ENCODE measurements at places on chromosomes 4 and X.

GRCh38 chr4:181830404-181831035, 412.7 kb upstream of the TENM3 start:
- DNase-seq = no peak

DNA sequence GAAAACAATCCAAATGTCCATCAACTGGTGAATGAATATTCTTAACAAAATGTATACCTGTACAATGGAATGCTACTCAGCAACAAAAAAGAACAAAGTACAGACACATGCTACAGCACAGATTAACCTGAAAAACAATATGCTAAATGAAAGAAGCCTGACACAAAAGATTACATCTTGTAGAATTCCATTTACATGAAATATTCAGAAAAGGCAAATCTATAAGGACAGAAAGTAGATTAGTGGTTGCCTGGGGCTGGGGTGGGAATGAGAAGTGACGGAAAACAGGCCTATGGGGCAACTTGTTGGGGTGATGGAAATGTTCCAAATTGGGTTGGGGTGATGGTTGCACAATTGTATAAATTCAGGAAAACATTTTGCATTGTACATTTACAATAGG, 219.1 kb upstream of the GPC4 start:
- DNase-seq = no peak

DNA sequence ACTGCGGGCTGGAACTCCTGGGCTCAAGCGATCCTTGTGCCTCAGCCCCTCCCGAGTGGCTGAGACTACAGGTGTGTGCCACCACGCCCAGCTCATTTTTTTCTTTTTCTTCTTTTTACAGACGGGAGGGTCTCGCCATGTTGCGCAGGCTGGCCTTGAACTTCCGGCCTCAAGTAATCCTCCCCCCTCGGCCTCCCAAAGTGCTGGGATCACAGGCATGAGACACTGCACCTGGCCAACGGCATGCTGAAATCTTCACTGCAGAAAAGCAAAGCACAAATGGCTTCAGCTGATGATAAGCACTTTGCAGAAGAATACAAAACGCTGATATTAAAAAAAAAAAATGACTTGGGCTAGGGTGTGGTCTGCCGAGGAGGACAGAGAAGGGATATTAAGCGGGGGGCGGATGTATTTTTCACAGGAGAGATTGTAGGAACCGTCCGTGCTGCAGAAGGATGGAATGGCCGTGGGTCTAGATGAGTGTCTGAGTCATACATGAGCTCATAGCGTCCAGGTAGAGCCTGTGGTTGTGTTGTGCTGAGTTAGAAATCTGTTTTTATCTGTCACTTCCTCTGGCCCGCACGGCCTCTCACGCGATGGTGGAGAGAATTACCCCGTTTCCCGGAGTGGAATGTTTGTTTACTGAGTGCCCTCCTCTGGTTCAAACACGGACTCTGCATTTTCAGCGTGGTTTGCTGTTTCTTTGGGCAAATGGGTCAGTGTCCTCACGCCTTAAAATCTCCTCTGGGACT, 8.5 kb upstream of the AKAP17A start:
- no peak for DNase-seq

GRCh38 chrX:2926664-2927275, 2.4 kb downstream of the ARSD start:
- no peak for DNase-seq

- DNase-seq = no peak
These were observed 1639.2 kb upstream of the PABPC4L start for GRCh38 chr4:135840781-135841180.

GRCh38 chrX:140123446-140123845, 158.1 kb upstream of the CXorf66 start:
- no peak for DNase-seq

GRCh38 chrX:137143864-137144263, 110.1 kb upstream of the GPR101 start:
- no peak for DNase-seq

DNA sequence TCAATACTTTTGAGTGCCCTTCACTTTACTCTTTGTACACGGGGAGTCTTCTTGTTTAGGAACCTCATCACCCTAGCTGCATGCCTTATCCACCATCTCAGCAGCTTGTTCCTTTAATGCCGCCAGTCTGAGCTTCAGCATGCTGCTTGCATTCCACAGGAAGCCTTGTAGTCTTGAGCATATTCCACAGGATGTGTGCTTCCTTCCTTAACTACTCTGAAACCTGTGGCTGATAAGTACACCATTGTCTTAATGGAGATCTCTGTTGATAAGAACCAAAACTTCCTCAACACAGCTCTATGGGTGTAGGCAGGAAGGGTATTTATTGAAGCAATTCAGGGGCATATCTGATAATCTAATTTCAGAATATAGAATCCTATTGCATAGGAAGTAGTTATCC, 24.4 kb upstream of the CCNI start:
- no peak for DNase-seq

GRCh38 chrX:132046533-132046932, 23.4 kb downstream of the STK26 start:
- DNase-seq = no peak

DNA sequence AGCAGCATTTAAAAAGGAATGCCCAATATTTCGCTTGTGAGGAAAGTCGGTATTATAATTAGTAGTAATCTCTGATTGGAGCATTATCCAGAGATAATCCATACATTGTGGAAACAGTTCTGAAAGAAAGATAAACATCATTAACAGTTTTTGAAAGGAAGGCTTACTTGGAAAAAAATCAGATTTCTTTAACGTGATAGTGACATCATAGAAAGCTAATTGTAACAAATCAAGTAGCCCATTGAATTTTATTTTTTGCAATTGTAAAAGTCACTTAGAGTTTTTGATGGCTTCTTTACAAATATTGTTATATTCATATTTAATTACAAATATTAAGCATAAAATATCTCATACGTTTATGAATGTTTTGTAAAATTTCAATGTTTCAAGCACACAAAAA, 11.6 kb upstream of the NR3C2 start:
- DNase-seq = no peak

DNA sequence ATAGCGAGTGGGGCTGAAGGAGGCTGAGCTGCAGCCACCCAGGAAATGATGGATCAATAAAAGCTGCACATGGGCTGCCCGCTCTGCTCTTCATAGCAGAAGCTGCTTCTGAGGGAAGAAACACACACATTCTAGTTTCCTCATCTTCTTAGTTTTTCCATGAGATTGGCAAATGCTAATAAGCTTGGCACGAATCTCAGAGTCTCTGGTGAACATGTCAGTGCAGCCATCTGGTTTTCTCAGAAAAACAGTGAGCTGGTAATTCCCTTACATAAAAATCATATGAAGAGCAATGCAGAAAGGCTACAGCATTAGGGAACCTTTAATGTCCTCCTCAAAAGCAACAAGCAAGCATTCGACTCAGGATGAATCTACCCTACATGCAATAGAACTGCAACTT, 69.9 kb downstream of the GATB start:
- DNase-seq = no peak

DNA sequence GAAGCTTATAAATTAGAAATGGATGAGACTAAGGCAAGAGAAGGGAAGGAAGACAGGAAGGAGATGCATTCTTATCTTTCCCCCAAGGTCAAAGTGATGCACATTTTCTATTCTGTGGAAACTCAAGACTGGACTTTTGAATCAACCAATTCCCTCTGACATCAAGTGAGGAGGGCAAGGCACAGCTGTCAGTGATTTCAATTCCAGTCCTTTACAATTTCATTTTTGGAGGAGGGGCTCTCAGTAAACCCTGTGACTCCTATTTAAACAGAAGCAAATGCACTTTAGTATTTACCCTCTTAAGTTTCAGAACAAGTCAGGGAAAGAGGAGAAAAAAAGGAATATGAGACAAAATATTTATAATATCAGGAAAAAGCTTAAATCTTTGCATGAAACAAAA, 134.0 kb downstream of the MGST2 start:
- DNase-seq = no peak

DNA sequence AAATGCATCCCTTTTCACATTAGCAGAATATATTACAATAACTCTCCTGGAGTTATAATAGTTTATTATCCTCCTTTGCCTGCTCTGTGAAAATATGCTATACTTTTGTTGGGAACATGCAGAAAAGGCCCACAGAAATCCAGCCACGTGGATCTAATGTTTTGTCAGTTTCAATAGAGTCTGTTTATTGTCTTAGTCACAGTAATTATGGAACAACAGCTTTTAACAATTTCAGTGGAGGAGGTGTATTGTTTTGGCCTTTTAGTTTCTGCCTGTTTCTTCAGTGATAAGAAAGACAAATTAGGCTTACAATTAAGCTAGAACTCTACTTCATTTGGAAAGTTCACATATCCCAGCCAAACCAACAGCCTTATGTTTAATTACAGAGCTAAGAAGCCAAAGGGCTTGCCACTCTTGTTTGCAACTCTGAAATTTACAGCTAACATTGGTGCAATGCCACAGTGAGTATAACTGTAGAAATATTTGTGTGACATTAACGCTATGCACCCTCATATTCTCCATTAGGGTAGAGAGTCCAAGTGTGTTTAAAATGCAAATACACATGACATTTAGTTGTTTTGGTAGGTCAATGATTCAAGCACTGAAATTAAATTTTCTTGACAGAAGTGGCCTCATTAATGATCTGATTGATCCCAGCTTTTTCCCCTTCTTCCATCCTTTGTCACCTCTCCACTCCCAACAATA, 175.8 kb downstream of the USP46 start:
- DNase-seq = no peak

- no peak for DNase-seq
These were observed 269.2 kb upstream of the DDX53 start for GRCh38 chrX:22730542-22730941.

DNA sequence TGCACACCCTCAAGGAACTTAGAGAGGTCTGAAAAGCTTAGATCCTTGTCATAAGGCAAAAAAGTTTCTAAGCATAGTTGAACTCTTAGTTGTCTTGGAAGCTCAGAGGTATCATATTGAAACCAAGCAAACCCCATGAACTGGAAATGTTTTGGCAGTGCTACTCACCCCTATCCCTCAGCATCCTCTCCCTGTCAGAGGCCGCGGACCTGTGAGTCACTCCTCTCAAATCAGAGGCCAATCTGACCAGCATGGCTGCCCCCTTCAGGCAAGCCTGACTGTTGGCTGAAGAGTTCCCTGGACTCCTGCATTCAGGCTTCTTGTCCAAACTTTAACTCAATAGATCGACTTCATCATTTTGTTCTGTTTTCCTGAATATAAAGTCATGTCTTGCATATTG, 69.4 kb downstream of the KCNIP4 start:
- no peak for DNase-seq

GRCh38 chrX:123797543-123798447, 62.1 kb upstream of the XIAP start:
- no peak for DNase-seq

- no peak for DNase-seq
These were observed 73.1 kb downstream of the PALLD start for GRCh38 chr4:168569931-168570276.

DNA sequence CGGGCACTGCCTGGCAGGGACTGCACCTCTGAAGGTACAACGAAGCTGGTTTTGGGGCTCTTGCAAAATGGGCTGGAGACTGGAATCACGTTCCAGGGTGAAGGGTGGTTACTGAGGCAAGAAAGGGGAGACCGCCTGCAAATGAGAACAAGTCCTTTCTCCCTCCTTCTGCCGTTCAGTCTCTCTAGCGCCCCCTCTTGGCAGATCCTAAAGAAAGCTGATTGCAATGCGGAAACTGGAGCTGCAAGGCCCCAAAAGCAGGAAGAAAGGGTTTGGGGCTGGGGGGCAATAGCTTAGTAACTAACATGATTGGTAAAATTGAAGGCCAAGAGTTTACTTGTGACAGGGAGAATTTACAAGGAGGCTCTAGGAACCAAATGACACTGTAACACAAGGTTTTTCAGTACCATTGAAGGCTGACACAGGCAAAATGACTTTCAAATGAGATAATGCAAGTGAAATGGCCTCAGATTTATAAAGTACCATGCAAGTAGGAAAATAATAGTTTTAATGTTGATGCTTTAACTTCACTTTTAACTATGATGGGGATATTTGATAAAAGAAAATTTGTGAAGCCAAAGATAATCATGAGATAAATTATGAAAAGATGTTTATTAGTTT, 222.7 kb upstream of the HAND2 start:
- peak; percentile 50 for DNase-seq

DNA sequence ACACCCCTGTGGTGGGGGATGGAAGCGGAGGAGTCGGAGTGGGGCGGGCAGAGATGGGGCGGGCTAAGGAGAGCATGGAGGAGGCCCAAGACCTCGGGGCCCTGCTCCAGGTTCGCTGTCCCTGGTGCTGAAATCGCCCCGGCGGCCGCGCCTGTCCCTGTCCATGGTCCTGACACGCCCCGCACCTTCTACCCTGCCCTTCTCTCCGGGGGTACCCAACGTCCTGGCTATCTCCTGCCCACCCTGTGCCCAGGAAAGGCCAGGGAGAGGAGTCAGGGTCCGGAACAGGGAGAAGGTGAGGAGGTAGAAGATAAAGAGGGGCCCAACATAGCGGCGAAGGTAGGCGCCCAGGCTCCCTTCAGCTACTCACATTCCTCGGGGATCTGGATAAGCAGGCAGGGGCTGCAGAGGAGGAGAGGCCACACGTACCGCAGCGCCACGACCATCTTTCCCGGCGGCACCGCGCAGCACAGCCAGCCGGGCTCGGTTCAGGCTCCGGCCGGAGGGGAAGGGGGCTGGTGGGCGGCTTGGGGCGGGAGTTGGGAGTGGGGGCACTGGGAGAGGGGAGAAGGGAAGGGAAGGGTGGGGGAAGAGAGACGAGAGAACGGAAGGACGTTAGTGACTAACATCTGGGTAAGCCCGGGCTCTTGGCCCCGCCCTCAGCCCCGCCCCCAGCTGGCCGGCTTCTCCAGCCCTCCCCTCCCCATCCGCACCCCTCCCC, 10.4 kb downstream of the L1CAM start:
- DNase-seq = no peak
